ENCODE measurements at places on chromosomes 2 and 18. TPM values are rescaled to one million over a fixed set of nuclear protein-coding genes. Genes with fewer than 3 reads are reported as not detected.
A peak's percentile ranks its signal among the peaks of the same experiment; 100 is the strongest.

DNA sequence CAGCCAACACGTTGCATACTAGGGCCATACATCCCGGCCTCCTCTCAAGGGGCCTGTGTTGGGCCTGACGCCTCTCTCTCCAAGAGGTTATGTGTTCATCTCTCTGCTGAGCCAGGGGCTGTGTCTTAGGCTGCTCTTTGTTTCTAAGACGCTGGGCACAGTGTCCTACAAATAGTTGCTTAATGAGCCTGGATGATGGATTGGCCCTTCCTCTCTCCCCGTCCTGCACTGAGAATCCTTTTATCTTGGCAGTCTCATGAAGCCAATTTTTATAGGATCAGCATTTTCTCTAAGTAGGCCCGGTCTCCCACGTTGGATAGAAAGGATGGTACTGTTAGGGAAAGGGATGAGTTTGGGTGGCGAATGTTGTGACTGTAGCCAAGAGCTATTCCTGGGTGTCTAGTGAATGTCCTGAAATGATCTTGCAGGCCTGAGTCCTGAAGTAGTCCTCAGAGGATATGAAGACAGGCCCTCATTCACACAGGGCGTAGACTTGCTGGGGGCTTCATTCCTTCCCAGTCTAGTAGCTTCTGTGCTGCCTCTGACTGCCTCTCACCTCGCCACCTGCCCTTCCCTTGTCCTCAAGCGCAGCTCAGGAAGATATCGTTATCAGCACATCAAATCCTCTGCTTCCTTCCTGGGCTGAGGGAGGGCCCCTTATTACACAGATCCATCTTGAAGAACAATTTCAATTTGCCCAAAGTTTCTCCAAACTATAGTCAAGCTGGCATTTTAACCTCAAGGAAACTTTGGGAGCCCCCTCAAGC, 8.8 kb downstream of the LBH start:
- no peaks in the 10 kb centered on the region for H3K27me3 ChIP-seq
- H3K4me3 ChIP-seq = no peak overlapping the region
- no peak for DNase-seq
- H3K4me1 ChIP-seq = peaks cover 61% of the 10 kb centered on the region
- peak overlapping the region; percentile 40 for H3K27ac ChIP-seq

DNA sequence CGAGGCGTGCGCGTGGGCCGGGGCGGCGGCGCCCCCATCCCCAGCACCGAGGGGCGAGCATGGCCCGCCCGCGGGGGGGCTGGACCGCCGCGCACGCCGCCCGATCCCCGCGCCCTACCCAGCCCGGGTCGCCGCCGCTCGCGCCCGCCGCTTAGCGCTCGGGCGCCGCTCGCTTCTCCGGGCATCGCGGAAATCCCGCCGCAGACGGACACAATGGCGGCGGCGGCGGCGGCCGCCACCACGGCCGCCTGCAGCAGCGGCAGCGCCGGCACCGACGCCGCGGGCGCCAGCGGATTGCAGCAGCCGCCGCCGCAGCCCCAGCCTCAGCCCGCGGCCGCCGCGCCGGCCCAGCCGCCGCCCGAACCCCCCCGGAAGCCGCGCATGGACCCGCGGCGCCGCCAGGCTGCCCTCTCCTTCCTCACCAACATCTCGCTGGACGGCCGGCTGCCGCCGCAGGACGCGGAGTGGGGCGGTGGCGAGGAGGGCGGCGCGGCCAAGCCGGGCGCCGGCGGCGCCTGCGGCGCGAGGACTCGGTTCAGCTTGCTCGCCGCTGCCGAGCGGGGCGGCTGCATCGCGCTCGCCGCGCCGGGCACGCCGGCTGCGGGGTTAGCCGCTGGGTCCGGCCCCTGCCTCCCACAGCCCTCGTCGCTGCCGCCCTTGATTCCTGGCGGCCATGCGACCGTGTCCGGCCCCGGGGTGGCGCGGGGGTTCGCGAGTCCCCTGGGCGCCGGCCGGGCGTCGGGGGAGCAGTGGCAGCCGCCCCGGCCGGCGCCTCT, 453 bp downstream of the CABLES1 start:
- H3K4me1 ChIP-seq = peaks cover 22% of the 10 kb centered on the region
- DNase-seq = no peak
- H3K4me3 ChIP-seq = no peak overlapping the region
- no peaks in the 10 kb centered on the region for H3K36me3 ChIP-seq
- H3K27me3 ChIP-seq = peaks cover 4% of the 10 kb centered on the region

DNA sequence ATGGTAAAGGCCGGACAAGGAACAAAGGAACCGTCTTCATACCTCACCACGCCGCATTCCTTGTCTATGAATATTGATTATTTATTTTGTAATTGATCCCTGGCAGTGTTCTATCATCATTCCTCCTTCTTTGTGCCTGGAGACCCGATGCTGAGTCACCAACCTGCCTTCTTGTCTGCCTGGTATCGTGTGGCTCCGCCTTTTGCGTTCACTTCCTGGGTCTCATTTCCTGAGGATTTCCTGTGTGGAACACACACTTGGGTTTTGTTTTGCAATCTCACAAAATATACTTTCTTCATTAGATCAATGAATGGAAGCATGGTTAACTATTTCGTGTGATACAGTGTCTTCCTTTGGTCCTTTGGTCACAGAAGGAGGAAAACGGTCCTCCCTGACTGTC, 95.5 kb upstream of the SNTG2 start:
- no peaks in the 10 kb centered on the region for H3K27me3 ChIP-seq
- DNase-seq = no peak
- no peaks in the 10 kb centered on the region for H3K4me1 ChIP-seq
- peak overlapping the region; percentile 16 for H3K27ac ChIP-seq
- no peak overlapping the region for H3K4me3 ChIP-seq
- no peaks in the 10 kb centered on the region for H3K36me3 ChIP-seq

RTP5 gene
- total RNA-seq = 1.2 TPM

PSD4 gene
- total RNA-seq = 150 TPM

UGP2 gene
- total RNA-seq = 67.4 TPM

DNA sequence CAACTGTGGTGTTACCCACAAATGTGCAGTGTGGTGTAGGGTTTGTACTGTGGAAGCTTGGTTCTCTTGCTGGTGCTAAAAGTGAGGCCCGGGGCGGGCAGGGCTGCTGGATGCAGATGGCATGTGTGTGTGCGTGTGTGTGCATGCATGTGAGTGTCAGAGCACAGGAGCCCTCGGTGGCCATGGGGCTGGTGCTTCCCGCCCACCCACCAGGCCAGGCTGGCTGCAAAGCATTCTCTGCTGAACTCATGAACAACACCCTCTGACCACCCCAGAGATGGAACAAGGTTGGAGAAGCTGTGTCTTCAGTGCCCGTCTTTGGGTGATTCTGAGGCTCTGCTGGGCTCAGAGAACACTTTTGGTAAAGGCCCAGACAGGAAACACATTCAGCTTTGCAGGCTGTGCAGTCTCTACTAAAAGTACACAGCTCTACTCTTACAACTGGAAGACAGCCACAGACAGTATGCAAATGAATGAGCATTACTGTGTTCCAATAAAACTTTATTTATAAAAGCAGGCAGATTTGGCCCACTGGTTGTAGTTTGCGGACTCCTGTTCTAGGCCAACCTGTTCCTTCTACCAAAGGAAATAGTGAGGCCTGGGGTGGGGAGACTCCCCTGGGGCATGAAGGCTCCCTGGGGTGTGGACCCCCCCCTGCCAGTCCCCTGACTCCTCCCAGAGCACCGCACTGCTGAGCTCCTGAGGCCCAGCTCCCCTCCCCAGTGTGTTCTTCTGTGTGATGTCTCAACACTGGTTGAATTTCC, 225.3 kb upstream of the HDAC4 start:
- no peaks in the 10 kb centered on the region for H3K36me3 ChIP-seq
- peak overlapping the region; percentile 10 for H3K4me3 ChIP-seq
- no peak for DNase-seq
- no peaks in the 10 kb centered on the region for H3K27me3 ChIP-seq
- H3K4me1 ChIP-seq = peaks cover 41% of the 10 kb centered on the region
- peak overlapping the region; percentile 48 for H3K27ac ChIP-seq

DNA sequence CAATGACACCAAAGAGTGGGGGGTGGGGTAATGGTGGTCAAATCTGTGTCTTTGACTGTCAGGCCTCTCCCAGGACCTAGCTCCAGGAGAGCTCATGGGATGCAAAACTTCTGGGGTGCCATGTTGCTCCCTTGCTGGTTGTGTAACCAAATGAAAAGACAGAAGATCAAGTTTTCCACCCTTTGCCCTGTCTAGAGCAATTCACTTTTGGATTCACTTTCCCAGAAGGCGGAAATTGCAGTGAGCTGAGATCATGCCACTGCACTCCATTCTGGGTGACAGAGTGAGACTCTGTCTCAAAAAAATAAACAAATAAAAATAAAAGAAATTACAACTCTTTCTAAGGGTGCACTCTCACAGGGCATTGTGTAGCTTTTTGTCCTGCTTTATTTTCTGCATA, 34.9 kb upstream of the PLA2R1 start:
- no peaks in the 10 kb centered on the region for H3K36me3 ChIP-seq
- H3K4me3 ChIP-seq = no peak overlapping the region
- H3K4me1 ChIP-seq = no peaks in the 10 kb centered on the region

- H3K27me3 ChIP-seq = no peaks in the 10 kb centered on the region
- no peaks in the 10 kb centered on the region for H3K4me1 ChIP-seq
- no peak overlapping the region for H3K27ac ChIP-seq
- H3K36me3 ChIP-seq = no peaks in the 10 kb centered on the region
These were observed 33.8 kb upstream of the RASGRP3 start for GRCh38 chr2:33442528-33443079.

GRCh38 chr2:98565286-98565860, 42.9 kb downstream of the COA5 start:
- H3K4me1 ChIP-seq = no peaks in the 10 kb centered on the region
- no peak for DNase-seq
- no peak overlapping the region for H3K27ac ChIP-seq
- peaks cover 94% of the 10 kb centered on the region for H3K36me3 ChIP-seq

RAB31 gene
- 0.60 TPM for total RNA-seq

KLHL30 gene
- not detected for total RNA-seq

DNA sequence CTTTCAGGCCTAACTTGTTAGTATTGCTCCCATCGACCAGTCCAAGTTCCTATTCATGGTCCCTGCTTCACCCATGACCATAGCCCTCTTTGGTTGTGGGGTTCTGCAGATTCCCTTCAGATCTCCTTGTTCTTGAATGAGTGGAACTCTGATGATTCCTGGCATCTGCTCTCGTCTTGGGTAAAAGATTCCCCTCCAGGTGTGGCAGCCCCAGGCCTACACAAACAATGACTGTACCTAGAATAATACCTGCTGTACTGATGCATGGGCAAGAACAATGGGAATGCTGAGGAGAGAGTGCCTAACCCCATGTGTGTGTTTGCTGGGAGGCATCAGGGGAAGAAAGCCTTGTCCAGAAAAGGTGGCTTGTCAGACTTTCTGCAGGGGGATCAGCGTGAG, 39.2 kb upstream of the MRPL19 start:
- DNase-seq = no peak
- H3K4me3 ChIP-seq = no peak overlapping the region
- H3K27me3 ChIP-seq = peaks cover 9% of the 10 kb centered on the region
- no peaks in the 10 kb centered on the region for H3K4me1 ChIP-seq
- no peaks in the 10 kb centered on the region for H3K36me3 ChIP-seq
- H3K27ac ChIP-seq = no peak overlapping the region

DNA sequence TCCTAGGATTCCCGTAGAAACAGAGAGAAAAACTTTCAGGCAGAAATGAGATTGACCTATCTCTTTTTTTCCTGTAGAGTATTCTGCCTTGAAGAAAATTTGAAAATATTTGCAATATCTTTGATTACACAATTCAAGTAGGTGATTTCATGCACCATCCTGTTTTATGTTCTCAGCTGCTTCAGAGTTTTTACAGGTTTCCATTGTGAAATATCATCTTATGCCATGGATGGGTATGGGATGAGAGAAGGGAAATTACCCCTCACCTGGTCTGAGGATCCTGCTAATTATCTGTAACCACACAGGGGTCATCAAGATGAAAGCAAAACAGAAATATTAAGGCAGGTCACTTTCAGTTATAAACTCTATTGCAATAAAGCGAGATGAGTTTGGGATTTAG, 264.8 kb downstream of the TXNL1 start:
- no peaks in the 10 kb centered on the region for H3K4me1 ChIP-seq
- no peak overlapping the region for H3K4me3 ChIP-seq
- no peaks in the 10 kb centered on the region for H3K36me3 ChIP-seq
- DNase-seq = no peak

GRCh38 chr18:28040211-28040610, 136.7 kb downstream of the CDH2 start:
- no peak overlapping the region for H3K27ac ChIP-seq
- H3K36me3 ChIP-seq = no peaks in the 10 kb centered on the region
- no peaks in the 10 kb centered on the region for H3K27me3 ChIP-seq
- no peaks in the 10 kb centered on the region for H3K4me1 ChIP-seq
- DNase-seq = no peak

DNA sequence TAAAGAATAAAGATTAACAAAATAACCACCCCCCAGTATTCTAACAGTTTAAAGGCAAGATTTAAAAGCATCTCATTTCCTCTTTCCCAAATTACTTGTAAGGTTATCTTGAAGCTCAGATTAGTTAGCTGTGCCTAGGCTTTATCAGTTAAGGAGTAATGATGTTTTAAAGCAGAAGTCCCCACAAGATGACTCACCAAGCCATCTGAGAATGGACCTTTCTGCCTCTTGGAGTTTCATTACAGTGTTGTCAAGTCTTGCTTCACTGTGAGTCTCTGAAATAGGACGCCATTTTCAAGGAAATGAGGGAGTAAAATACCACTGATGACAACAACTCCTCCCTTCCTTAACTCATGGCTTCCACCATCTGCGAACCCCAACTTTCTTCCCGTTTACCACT, 35.9 kb downstream of the ZNF385B start:
- DNase-seq = no peak
- no peaks in the 10 kb centered on the region for H3K4me1 ChIP-seq
- H3K27me3 ChIP-seq = no peaks in the 10 kb centered on the region
- H3K4me3 ChIP-seq = no peak overlapping the region

CRYBA2 gene
- not detected for total RNA-seq

GRCh38 chr2:134466141-134466540, 212.3 kb downstream of the MGAT5 start:
- no peak overlapping the region for H3K27ac ChIP-seq
- peaks cover 6% of the 10 kb centered on the region for H3K27me3 ChIP-seq
- no peaks in the 10 kb centered on the region for H3K4me1 ChIP-seq
- DNase-seq = peak; percentile 22
- H3K36me3 ChIP-seq = no peaks in the 10 kb centered on the region

DNA sequence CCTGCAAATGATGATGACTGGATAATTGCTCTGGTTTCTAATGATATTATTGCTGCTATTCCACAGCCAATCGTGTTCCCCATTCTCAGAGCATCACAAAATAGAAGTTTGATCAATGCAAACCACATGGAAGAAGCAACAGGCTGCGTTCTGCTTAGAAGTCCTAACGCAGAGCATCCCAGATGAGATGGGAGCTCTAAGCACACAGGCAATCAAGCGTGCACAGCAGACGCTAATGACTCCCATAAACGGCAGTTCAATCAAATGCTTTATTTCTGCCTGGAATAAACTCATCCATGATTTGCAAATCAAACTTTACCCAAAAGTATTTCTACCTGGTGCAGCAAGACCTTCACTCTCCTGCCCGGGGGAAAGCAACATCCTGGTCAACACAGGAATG, 304.2 kb downstream of the FBXO15 start:
- H3K4me3 ChIP-seq = no peak overlapping the region
- H3K27ac ChIP-seq = no peak overlapping the region
- no peaks in the 10 kb centered on the region for H3K36me3 ChIP-seq
- DNase-seq = no peak

- no peak overlapping the region for H3K4me3 ChIP-seq
- no peaks in the 10 kb centered on the region for H3K4me1 ChIP-seq
- no peak overlapping the region for H3K27ac ChIP-seq
- H3K36me3 ChIP-seq = no peaks in the 10 kb centered on the region
- no peaks in the 10 kb centered on the region for H3K27me3 ChIP-seq
These were observed 2.3 kb downstream of the TMEM182 start for GRCh38 chr2:102764083-102764482.

All from T-cell (primary cell).